HepG2 (cell line): ENCODE measurements at places on chromosomes 16 and 17.
A peak's percentile ranks its signal among the peaks of the same experiment; 100 is the strongest.

DNA sequence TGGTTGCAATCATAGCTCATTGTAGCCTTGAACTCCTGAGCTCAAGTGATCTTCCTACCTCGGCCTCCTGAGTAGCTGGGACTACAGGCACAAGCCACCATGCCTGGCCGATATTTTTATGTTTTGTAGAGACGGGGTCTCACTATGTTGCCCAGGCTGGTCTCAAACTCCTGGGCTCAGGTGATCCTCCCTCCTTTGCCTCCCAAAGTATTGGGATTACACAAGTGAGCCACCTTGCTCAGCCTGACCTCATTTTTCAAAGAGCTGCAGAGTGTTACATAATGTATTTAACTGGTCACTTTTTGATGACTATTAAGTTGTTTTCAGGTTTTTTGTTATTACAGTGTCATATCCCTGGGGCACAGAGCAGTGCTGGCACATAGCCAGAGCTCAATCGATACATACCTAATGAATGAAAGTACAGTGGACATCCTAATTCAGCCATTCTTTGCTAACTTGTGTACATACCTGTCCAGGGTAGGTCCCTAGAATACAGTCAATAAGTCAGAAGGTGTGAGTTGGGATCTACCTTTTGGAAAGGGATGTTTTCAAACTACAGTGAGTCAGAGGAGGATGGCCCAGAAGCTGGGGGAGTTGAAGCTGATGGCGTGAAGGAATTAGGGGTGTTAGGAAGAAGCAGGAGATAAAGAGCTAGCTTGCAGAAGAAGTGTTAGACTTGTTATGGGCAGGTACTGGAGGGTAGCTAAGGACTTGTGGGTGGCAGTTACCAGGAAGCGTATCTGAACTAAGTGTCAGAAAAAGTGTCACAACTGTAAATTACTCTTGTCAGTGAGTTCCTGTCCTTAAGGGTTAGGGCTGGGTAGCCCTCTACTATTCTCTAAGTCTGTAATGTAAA, 20.1 kb upstream of the CYLD start:
- DNase-seq, result no peak

DNA sequence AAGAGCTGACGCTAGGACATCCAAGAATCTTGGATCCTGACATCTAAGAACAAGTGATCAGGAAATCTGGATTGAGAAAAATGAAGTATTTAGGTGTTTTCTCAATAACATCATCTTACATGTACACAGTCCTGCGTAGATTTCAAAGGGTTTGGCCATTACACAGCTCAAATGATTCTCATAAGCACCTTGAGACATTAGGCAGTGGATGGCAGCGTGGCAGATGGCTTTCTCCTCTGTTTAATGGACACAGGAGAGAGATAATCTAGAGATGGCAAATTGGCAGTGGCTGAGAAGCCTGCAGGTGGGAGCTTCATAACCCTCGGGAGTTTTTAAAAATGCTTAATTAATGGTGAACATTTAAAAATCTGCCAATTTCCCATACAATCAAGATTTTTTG, 137.5 kb downstream of the ZFHX3 start:
- DNase-seq, result no peak

- peak; percentile 52 for DNase-seq
Measured at GRCh38 chr16:21218153-21218552, 6.8 kb upstream of the ZP2 start.

DNA sequence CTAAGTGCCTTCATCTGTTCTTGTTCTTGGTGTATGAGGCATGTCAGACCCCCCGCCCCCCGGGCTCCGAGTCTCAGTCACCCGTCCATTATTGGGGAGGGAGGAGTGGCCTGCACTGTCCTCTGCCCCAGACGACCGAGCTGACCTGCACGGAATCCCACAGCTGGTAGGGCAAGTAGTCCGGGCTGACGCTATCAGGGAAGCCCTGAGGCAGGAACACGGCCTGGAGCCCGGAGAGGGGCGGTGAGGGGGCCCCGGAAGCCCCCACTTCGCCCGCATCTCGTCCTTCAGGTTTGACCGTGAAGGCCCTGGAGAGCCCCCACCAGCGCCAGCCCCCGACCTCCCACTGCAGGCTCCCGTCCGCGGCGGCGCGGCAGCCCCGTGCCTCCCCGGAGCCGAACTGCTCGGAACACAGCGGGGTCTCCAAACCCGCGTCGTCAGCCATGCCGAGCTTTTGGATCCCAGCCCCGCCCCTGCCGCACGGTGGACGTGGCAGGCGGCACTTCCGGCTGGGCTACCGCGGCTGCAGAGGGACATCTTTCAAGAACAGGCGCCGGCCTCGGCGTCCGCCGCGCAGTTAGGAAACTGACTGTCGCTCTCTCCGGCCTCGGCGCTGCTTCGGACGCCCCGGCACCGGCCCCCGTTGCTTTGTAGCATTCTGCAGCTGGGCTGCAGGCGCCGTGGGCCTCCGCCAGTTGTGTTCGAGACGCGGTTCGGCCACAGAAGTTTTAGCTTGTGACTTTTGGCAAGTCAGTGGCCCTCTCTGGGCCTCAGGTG, at the start of gene RUSF1:
TSS of gene RUSF1 (minus strand) at position 463 of the 777 bp plus-strand sequence. CDS start at position 445, 18 bp downstream.
- DNase-seq, result peak; percentile 89

- no peak for DNase-seq
Measured at GRCh38 chr17:1076299-1076981, 79.5 kb downstream of the TIMM22 start.

- DNase-seq, result no peak
Measured at GRCh38 chr16:56310690-56311089, 114.7 kb downstream of the AMFR start.

DNA sequence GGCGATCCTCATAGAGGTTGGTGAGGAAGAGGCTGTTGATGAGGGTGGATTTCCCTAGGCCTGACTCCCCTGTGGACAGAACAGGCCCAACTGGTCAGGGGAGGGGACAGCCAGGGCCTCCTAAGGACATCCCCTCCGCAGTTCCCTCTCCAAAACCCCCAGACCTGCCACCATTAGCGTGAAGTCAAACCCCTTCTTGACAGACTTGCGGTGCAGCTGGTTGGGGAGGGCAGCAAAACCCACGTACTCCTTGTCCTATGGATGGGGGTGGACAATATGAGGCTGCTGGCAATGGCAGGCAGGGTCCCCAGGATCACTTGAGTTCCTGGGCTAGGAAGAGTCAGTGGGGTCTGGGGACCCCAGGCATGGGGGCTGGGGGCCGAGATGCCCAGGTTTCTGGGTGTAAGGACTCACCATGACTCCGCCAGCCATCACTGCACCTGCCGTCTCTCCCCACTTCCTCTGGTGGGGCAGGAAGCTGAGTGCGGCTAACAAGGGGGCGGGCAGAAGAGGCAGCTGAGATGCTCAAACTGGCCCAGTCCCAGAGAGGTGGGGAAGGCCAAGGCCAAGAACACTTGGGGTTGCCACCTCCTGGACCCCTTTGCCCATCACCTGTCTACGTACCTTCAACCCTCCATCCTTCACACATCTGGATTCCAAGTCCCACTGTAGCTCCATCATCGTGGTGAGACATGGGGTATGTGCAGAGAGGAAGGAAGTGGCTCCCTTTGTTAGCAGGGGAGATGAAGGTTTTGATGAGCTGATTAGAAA, at the start of gene SEPTIN1:
TSS of gene SEPTIN1 (minus strand) at position 451 of the 771 bp plus-strand sequence. CDS start at position 432, 19 bp downstream.
- no peak for DNase-seq

- DNase-seq, result no peak
Measured at GRCh38 chr16:26108836-26109505, 417.2 kb downstream of the HS3ST4 start.

- DNase-seq, result no peak
Measured at GRCh38 chr16:56833243-56833970, 31.6 kb upstream of the SLC12A3 start.

DNA sequence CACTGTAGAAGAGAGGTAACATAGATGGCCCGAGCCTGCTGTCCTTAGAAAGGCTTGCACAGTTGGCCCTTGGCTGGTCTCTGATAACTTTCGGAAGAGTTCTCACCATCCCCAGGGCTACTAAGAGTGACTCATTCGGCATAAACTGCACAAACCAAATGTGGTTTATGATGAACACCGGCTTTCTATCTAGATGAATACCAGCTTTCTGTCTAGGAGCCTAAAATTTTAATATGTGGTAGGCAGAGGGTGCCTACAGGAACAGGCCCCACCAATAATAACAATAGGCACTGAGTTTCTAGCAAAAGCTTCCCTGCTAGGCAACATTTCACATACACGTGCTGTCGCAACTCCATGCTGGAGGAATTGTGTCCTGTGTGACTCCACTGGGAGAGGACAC, 15.4 kb downstream of the CNOT1 start:
- no peak for DNase-seq

- DNase-seq, result no peak
Measured at GRCh38 chr16:78091419-78091818, 8.0 kb upstream of the WWOX start.
